ENCODE measurements at places on chromosomes 12 and 14.

DNA sequence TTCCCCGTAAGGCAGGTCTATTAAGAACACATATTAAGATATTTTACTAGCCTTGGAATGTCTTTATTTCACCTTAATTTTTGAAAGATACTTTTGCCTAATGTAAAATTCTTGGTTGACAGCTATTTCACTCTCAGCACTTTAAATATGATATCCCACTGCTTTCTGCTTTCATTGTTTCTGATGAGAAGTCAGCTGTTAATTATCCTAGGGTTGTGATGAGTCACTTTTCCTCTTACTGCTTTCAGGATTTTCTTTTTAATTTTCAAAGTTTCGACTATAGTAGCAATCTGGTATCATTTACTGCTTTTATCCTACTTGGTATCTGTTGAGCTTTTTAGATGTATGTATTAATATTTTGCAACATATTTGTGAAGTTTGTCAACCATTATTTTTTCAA lies 578.9 kb upstream of the ATP2B1 start:
- DNase-seq, result no peak

- DNase-seq, result peak; percentile 80
Observed at GRCh38 chr14:49865431-49865859, 12.9 kb upstream of the NEMF start.

DNA sequence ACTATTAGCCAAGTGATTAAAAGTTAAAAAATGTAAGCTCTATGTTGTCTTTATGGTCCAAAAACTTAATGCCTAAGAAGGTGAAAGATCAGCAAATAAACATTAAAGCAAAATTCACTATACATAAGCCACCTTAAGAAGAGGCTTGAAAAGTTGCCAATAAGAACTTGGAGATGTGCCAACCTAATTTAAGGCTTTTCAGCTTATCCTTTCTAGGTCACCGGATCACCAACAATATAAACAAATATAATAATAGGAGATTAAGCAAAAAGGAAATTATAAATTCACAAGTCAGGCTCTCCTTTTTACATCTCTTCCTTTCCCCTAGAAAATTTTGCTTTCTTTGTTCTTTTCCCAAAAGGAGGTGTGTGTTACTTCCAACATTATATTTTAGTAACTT lies 30.9 kb downstream of the SLC2A3 start:
- no peak for DNase-seq

DNA sequence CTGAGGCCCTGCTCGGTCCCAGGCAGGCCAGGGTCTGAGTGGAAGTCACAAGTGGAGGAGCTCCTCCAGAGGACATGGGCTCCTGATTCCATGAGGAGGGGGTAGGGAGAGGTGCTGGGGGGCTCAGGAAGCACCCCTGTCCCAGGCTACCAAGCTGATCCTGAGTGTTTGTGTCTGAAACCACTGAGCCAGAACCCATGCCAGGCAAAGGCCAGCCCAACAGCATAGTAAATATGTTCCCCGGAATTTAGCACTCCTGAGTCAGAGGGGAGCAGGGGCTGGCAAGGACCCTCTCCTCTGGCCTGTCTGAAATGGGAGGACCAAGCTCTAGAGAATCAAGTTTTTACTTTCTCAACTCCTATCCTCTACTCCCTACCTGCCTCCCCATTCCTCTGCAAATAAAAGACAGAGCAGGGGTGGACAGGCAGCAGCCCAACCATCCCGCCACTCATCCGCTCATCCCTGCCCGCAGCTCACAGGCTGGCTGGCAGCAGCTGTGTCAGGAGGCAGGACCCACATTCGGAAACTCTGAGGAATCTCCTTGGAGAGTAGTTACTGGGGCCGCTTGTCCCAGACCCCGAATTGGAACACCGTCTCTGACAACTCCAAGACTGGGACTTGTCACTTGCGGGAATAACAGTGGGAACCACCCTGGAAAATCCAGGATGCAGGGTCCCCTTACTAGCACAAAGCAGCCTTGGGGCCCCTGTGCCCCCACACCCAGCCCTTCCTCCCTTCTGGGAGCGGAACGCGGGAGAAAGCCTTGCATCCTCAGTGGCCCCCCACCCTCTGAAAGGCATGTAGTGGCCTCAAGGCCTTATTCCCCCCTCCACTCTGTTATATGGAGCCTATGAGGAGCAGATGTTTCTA lies 102.5 kb downstream of the ZFP36L1 start:
- no peak for DNase-seq

GRCh38 chr12:18502422-18502968 lies 235.3 kb downstream of the PLCZ1 start:
- DNase-seq, result peak; percentile 44

- DNase-seq, result no peak
Observed at GRCh38 chr12:121983536-121984210, 38.0 kb upstream of the BCL7A start.

DNA sequence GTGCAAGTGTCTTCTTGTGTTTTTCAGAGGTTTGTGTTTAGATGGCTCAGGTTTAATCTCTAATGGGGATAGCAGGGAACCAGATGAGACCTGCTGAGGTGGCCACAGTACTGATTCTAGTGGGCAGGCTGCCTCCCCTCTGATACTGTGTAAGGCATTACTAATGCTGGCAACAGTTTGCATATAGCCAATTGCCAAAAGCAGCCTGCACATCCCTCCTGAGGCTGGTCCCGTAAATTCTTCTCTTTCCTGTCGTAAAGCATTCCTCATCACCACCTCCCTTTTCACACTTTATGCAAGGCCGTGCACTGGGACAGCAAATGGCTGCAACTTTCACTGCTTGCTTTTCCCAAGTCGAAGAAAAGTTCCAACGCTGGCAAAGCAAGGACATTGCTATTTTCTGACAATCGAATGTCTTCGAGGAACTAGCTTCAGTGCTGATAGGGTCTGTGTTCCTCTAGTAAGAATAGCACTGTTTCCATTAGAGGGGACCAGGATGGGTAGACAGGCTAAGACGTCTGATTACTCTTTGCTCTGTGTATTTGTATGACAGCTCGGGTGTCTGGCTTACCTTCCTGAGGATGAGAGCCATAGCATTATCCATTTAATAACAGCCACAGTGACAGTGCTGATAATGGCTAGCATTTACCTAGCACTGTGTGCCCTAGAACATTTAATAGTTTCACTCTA lies 178.2 kb upstream of the HIF1A start:
- no peak for DNase-seq

- DNase-seq, result no peak
Observed at GRCh38 chr12:69898236-69898635, 73.2 kb downstream of the MYRFL start.

DNA sequence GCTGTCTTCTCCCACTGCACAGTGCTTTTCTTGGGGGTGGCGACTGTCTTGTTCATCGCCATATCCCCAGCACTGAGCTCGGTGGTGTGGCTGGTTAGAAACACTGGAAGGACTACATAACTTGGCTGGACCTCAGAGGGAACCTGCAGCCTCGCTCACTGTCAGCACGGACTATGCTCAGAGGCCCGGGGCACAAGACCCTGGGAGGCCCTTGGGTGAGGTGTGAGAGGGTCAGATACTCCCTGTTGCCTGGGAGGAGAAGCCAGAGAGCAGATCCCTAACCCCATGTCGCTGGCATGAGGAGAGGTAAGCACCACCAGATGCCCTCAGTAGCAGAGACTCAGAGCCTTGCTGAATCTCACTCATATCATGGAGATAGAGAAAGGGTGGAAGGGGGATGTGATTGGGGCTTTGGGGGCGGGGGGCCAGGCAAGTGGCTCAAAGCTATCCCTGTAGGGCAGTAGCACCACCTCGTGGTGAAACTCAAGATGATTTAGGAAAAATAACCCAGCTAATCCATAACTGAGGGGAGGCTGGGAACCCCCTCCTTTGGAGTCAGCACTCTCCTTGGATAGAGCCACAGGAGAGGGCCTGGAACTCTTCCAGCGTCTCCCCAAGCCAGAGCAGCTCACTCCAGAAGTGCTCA lies 18.7 kb upstream of the HDAC7 start:
- peak; percentile 14 for DNase-seq

- DNase-seq, result no peak
Observed at GRCh38 chr12:104457746-104458693, 1.3 kb downstream of the CHST11 start.

GRCh38 chr12:116376354-116377193 lies 99.1 kb upstream of the MED13L start:
- peak; percentile 79 for DNase-seq

DNA sequence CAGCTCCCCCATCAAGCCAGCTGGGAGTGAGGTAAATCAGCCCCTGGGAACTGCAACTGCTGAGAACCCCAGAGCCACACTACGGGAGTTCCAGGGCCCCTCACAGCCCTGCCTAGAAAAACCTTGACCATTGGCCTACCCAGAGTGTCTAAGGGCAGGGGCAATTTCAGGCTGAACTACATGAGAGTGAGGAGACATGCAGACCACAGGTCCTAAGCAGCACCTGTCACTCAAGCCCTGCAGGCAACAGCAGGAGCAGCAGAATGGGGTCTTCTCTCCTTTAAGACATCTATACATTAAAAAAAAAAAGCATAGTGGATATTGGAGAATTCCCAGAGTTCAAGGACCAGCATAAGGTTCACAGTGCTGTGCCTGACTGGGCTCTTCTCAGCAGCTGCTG lies 4.9 kb downstream of the NCKAP5L start:
- no peak for DNase-seq

DNA sequence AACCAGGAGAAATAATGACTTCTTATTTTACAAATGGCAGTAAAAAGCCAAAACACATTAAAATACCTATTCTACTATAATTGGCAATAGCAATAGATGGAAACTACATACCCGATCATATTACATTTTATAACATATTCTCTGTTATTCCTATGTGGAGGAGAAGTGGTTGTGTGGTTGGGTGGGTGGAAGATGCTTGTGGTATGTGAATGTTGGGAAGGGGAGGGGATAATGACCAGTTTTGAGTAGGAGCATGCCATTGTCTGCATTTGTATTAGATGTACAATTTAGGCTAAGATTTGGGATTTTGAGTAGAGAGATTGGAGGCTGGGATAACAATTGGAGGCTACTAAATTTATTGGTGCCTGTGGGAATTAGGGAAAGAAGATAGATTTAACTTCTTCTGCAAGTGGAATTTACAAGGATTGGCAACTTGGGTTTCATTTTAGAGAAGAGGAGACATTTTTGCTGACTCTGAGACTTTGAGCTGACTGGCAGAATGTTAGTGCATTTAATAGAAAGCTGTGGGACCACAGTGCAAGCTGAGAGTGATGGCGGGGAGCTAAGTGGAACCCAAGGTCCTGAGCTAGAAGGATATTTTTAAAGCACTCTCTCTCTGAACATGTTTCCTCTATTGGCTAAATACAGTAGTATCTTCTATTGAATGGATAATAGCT lies 65.2 kb downstream of the SLC16A7 start:
- no peak for DNase-seq

DNA sequence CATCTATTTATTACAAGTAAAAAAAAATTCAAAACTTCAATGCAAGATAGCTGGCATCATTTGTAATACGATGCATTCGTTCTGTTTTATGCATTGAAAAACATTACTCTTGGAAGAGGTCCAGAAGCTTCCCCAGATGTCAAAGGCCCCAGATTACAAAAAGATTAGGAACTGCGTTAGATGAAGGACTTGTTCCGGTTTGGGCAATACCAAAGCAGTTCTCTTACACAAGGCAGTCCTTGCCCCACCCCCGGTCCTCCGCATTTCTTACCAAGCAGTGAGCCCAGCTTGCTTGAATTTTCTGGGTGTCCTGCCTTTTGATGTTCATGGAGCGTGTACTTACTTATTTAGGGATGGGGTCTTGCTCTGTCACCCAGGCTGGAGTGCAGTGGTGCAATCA lies 4.8 kb upstream of the HVCN1 start:
- DNase-seq, result no peak

DNA sequence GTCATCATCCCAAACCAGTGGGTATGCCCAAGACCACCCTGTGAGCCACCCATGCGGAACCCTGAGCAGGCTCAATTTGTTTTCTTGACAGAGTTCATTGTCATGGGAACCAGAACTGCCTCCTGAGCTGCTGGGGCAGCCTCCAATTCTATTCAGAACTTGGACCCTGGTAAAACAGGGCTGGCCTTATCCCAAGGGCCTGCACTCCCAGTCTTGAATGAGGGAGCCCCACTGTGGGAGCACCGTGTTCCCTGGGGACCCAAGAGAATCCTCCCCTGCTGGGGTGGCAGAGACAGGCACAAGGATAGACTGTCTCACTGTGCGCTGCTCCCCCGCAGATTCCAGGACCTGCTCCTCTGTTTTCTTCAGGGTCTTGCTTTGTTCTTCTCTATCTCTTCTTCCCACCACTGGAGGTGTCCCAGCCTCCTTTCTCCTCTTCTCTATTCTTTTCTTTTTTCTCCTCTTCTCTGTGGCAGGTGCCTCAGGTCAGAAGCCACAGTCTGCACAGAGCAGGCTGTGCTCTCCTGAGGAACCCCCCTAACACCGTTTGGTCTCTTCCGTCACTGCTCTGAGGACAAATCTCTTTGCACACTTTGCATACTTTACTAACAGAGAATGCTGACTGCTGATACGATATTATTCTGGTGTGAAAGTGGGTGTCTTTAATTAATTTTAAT lies 31.2 kb upstream of the CHPT1 start:
- DNase-seq, result no peak

- DNase-seq, result peak; percentile 21
Observed at GRCh38 chr14:97458661-97459579, 661.7 kb downstream of the VRK1 start.

DNA sequence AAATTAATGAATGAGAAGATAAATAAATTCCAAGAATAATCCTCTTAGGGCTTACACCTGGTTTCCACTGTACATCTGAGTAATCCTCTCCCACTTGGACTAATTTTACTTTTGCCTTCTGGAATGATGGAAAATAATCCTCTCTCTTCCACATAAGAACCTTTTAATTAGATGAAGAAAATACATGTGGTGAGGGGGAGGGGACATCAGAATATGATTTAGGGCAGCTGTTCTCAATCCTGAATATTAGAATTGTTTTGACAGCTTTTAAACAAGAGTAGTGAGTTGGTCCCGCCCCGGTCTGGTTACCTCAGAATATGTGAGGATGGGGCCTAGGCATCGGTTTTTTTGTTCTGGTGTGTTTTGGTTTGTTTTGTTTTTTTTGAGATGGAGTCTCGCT lies 51.5 kb downstream of the HECTD4 start:
- DNase-seq, result no peak

DNA sequence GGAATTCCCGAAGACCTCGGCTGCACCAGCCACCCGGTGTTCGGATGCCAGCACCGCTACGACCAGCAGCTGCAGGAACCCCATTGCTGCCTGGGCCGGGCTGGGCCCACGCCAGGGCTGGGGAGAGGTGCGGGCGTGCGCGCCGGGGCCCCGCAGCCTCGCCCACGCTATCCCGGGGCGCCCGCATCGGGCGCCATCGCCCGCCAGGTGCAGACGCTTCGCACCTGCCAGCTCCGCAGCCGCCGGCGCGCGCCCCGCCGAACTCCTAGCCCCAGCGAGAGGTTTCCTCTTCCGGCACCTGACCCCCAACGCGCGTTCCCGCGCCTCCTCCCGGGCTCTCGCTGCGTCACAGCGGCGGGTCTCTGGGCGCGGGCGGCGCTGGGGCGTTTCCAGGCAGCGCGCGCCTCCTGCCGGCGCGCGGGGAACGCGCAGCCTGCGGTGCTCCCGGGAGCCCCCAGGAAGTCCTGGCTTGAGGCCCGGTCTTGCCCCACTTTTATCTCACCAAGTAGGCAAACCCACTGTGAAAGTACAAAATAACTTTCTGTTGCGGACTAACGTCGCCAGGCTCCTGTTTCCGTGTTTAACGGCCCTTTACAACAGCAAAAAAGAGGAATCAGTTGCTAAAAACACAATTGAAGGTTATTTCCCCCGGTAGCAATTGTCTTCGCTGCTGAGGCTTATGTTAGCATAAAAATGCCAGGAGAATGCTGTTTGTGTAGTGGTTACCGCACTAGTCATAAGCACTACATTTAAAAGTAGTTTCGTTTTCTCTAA lies at the start of gene TM7SF3:
TSS of gene TM7SF3 (minus strand) at position 300 of the 774 bp plus-strand sequence. CDS start at position 84, 216 bp downstream.
- DNase-seq, result peak; percentile 92

- DNase-seq, result no peak
Observed at GRCh38 chr12:121388421-121388981, 11.4 kb upstream of the RNF34 start.
